ENCODE measurements at places on chromosomes 7 and 10.

DNA sequence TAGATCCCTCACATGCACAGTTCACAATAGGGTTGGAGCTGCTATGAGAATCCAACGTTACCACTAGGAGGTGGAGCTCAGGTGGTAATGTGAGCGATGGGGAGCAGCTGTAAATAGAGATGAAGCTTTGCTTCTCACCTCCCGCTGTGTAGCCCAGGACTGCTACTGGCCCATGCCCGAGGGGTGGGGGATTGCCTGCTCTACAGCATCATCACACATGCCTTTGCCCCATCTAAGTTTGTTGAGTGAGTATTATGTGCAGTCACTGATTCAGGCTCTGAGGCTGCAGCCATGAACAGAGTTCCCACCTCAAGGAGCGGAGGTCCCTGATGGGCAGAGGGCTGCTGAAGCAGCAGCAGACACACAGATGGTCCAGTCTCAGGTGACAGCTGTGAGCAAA lies 94.1 kb downstream of the CHST15 start:
- DNase-seq = no peak

- DNase-seq = no peak
Measured at GRCh38 chr10:31770307-31770902, 158.2 kb downstream of the ARHGAP12 start.

DNA sequence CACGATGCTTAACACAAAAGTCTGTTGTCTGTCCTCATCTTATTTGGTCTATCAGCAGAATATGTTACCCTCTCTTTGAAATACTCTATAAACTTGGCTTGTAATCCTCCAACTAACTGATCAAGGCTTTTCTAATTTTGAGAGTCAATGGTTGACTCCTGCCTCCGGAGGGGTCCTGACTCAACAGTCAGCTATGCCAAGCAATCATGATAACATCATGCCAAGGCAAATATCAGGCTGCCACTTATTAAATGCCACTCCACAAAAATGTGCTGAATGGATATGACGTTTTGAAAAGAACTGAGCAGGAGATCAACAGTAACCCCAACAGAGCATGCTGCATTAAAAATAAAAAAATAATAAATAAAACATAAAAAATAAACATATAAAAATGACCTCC lies 116.1 kb downstream of the PARD3 start:
- no peak for DNase-seq

DNA sequence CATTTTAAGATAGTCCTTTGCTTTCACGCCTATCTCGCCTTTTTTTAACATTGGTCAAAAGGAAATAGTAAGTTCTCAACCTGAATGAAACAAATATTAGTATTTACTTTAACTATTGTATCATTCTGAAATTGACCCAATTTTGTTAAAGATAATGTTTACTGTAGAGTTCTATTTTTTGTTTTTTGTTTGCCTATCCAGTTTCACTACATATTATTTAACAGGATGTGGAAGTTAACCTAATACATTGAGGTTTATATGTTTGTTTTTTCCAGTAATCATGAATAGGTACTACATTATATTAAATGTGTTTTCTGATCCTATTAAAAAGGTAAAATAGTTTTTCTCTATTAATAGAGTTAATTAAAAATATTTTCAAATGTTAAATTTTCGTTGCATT lies 26.5 kb downstream of the ACSM6 start:
- DNase-seq = no peak

DNA sequence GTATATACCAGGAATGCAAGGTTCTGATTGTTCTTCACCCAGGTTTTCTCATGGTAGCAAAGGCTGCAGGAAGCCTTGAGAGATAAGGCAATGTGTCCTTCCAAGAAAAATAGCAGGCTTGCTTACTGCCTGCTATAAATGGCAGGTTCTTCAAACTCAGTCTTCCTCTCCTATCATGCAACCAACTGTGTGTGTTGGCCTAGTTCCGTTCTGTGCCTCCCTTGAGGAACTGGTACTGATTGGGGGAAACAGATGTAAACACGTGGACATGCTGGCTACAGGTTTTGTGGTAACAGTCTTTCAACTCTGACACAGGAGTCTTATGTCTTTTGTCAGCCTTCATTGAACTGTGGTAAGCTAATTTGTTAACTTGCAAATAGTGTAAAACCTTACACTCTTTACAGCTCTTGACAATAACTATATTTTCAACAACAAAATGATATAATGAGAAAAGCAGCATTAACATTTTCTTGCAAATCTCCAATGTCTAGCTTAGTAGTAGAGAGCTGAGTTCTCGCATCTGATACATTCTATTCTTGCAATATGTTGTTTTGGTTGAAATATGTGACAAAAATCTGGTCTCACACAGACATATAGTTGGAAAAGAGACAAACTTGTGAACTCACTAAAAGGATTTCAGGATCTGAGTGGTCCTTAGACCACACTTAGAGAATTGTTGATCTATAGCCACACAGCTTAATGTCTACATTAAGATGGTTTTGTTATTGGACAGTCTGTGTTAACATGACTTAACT lies 54.7 kb upstream of the LSM8 start:
- no peak for DNase-seq

DNA sequence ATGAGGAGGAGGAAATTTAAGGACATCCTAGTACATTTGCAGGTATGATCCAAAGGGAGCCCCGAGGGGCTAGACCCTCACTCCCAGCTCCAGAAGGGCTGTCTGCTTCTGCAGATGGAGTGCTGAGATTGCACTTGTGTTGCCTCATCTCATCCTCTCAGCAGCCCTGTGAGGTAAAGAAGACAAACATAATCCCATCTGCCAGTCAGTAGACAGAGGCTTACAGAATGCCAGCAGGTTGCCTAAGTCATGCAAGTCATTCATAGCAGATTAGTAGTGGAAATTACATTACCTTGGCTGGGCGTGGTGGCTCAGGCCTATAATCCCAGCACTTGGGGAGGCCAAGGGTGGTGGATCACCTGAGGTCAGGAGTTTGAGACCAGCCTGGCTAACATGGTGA lies 45.4 kb downstream of the BLVRA start:
- DNase-seq = no peak
